ENCODE measurements at places on chromosomes 6 and 20.

GRCh38 chr6:38080360-38080759 is 260.8 kb downstream of the ZFAND3 start:
- DNase-seq = no peak

DNA sequence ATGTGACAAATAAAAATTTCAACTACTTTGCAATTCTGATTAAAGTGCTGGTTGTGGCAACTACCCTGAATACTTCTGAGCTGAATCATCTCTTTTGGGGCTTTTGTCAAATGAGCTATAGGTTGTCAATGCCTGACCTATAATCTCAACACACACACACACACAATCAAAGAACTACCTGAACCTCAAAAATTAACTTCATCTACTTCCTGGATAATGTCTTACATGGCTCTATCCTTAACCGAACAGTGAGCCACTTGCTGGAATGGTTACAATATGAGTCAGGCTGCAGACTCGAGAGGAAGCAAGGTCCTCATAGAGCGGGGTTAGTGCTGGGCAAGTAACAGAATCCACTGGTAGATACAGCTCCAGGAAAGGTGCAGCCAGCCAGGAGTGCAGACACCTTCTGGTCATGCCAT is 70.6 kb upstream of the DST start:
- DNase-seq = no peak

DNA sequence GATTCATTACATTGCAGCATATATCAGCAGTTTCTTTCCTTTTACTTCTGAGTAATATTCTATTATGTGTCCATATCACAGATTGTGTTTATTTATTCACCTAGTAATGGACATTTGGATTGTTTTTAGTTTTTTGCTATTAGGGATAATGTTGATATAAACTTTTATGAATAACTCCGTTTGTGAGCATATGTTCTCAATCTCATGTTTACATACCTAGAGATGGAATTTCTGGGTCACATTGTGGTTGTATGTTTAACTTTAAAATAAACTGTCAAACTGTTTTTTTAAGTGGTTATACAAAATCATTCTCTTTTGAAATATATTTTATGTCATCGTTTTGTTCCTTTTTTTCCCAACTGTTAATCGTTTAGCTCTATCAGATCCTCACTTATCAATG is 311.6 kb downstream of the MMUT start:
- DNase-seq = no peak

DNA sequence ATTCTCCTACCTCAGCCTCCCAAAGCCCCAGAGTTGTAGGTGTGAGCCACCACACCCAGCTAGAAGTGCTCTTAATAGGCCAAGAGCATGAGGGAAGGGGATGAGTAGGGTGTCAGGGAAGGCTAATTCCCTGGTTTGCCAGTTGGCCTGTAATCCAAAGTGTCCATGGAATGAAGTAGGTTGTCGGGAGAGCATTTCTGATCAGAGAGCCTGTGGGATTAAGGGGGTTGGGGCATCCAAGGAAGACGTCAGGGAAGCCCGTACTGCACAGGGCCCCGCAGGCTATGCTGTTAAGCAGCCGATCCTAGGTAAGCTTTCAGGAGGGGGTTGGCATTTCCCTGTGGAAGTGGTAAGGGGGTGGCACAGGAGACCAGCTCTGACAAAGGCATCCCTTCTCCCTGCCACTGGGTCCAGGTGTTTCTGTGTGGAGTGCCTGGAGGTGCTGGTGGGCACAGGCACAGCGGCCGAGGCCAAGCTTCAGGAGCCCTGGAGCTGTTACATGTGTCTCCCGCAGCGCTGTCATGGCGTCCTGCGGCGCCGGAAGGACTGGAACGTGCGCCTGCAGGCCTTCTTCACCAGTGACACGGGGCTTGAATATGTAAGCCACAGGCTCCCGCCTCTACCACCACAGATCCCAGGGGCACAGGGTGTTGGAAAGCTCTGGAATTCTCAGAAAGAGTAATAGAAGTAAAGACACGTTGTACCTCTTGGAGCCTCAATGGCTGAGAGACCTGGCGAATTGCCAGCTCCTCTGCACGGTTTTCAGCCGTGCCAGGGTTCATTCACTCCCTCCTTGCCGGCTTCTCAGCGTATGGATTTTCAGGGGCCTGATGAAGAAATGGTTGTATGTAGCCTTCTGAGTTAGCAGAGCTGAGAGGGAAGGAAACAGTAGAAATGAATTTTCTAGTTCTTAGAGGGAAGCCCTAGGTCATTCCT is 21.4 kb upstream of the MAPRE1 start:
- DNase-seq = no peak

- DNase-seq = no peak
These were observed 215.4 kb downstream of the HDGFL1 start for GRCh38 chr6:22784601-22785410.

- no peak for DNase-seq
These were observed 2.5 kb upstream of the SRSF12 start for GRCh38 chr6:89120371-89120770.

DNA sequence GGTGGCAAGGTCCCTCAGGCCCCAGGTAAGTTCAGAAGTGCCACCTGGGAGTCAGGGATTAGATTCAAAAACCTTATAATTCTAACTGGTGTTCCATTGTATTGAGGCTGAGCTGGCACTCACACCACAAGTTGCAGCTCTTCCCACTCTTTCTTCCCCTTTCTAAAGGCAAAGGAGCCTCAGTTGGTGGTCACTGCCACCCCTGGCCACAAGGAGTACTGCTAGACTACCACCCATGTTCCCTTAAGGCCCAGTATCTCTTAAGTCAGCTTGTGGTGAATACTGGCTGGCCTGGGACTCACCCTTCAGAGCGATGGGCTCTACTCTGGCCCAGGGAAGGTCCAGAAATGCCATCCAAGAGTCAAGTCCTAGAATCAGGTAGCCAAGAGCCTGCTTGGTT is 421.1 kb upstream of the KHDRBS2 start:
- DNase-seq = no peak

DNA sequence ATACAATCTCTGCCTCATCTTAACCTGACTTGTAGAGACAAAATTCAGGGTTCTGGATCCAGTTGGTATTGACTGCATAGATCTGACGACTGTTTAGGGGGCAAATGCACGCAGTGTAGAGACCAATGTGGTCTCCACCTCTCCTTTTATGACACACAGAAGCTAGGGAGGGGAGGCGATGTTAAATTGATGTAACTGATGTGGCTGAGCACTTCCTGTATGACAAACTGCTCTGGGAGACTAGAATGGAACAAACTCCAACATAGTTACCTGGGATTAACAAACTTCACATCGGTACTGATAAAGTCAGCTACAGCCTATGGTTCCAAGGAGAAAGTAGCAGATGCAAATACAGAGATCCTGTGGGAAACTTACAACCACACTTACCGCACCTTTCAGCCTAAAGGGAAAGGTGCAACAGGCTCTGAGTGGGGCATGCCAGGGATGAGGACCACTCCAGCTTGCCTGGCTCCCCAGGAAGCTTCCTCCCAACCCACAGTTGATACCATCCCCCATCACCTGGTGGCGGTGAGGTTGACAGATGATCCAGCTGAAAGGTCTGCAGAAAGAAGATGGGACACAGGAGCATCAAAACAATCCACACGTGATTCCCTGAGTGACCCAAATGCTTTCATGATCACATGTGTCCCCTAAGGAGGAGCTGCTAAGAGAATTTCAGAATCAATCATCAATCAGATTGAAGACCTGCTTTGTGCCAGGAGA is 60.6 kb upstream of the MRPS10 start:
- no peak for DNase-seq

Data from NCI-H1417 treated with DMSO at 0.1 percent for 48 hours (cell line).